ENCODE measurements at places on chromosomes 16 and 17.

- no peak for DNase-seq
Measured at GRCh38 chr17:9818760-9819159, 3.1 kb downstream of the GSG1L2 start.

DNA sequence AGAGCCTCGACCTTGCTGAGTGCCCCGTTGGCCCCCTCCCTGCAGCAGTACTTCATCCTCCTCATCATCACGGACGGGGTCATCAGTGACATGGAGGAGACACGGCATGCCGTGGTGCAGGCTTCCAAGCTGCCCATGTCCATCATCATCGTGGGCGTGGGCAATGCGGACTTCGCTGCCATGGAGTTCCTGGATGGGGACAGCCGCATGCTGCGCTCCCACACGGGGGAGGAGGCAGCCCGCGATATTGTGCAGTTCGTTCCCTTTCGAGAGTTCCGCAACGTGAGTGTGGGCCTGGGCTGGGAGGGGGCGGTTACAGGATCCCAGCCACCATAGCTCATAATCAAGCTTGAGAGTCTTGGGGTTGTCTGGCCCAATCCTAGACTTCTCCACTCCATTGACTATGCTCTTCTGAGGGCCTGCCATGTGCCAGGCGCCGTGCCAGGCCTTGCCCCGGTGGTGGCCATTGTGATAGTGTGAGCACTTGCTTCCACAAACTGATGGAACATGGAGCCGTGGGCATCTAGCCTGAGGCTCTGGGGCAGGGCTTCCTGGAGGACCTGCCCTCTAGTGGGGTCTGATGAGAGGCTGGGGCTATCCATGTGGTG lies 39.7 kb downstream of the PSME3IP1 start:
- no peak for DNase-seq

DNA sequence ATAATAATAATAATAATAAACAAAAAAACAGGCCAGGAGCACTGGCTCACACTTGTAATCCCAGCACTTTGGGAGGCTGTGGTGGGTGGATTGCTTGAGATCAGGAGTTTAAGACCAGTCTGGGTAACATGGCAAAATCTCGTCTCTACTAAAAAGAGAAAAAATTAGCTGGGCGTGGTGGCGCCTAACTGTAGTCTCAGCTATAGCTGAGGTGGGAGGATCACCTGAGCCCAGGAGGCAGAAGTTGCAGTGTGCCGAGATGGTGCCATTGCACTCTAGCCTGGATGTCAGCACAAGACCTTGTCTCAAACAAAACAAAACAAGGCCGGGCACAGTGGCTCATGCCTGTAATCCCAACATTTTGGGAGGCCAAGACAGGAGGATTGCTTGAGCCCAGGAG lies 18.7 kb upstream of the ATP6V0C start:
- DNase-seq = no peak

DNA sequence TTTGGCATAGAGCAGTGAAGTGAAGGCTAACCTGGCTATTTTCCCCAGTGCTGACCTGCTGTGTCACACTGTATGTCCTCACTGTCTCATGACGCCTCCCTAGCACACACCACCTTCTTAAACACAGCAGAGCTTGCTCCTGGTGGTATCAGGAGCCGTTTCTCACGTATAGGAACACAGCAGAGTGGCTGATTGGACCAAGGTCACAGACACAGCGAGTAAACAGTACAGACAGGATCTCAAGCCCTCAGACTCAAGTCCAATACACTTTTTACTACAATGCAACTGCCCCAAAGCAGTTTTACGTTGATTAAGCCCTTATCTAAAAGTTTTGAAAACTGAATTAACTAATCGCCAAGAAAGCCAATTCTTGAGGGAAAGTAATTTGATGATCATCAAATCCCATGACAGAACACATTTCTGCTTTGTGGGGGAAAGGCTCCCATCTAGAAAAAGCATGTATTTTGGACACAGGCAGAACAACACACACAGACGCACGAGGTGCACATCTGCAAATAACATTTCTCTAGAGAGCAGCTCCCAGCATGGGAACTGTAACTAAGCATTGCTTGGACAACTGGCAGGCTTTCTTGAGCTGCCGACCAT lies 15.2 kb downstream of the ARHGAP17 start:
- DNase-seq = peak; percentile 47

DNA sequence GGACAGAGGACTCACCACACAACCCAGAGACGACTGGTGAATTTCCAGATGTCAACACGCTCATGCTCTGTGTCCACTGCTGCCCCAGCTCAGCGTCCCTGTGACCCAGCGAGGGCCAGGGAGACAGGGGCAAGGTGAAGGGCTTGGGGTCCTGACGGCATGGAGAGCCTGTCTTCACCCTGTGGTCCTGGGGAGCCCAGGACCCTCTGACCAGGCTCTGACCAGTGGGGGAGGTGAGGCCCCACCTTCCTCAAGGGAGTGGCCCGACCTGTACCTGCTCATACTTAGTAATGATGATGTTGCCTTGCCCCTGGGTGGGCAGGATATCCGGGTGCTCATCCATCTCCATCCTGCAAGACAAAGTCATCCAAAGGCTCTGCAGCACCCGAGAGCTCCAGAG lies 39.8 kb downstream of the TNFRSF13B start:
- DNase-seq = no peak

GRCh38 chr16:85029981-85030401 lies 2.4 kb downstream of the KIAA0513 start:
- DNase-seq = no peak

- no peak for DNase-seq
Measured at GRCh38 chr17:61806081-61806828, 57.1 kb downstream of the BRIP1 start.

DNA sequence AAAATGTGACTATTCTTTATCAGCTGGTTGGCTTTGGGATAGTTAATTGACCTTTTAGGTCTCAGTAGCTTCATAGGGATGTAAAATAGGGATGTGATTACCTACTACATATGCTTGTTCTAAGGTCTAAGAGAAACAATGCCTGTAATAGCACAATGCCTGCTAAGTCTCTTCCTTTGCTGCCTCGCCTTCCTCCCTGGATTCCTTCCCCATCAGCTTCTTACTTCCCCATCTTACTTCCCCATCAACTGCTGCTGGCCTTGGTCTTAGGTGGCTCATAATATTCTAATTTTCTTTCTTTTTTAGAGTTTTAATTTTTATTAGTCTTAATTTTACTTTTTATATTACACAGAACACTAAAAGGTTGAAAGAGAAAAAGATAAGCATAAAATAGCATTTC lies 59.2 kb upstream of the GOT2 start:
- no peak for DNase-seq

- no peak for DNase-seq
Measured at GRCh38 chr17:70366386-70366785, 197.1 kb downstream of the KCNJ2 start.

GRCh38 chr17:8162233-8162996 lies at the start of gene VAMP2:
Gene VAMP2, minus strand, starts transcription at chr17:8162948. Its CDS starts 69 bp downstream, at chr17:8162879.
- DNase-seq = peak; percentile 71

- no peak for DNase-seq
Measured at GRCh38 chr16:79618692-79619050, 18.1 kb upstream of the MAF start.

DNA sequence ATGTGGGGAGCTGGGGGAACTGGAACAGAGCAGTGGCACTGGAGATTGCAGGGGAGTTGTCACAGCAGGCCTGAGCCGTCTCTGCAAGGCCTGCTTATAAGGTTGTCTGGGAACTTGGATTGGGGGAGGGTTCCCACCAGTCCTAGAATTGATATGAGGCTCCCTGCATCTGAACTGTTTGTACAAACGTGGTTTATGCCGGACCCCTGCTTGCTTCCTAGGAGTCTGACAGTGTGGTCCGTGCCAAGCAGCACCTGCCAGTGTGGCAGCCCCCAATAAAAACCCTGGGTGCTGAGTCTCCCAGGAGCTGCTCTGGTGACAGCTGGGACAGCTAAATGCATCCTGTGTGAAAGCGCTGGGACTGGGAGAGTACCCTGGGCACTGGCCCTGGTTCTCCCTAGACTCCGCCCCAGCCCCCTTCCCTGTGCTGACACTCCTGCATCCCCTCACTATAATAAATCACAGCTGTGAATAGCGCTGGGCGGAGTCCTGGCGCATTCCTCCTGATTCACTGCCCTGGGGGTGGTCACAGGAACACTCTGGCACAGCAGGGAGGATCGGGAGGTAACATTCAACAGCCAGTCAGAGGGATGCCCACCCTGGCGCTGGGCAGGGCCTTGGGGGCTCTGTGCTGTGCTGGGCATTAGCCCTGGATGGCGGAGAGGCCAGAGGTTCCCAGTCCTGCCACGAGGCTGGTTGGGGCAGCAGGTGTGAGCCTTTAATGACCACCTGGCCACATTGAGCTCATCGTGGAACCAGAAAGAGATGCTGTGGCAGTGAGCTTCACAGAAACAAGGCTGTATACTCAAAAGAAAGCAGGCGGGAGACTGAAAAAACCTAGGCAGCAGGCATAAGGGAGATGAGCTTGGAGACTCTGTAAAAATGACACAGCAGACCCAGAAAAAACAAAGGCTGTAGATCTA lies 45.6 kb downstream of the RMI2 start:
- no peak for DNase-seq

GRCh38 chr17:8376271-8377067 lies at the start of gene KRABD2:
Gene KRABD2, minus strand, starts transcription at chr17:8376704.
- DNase-seq = peak; percentile 86

DNA sequence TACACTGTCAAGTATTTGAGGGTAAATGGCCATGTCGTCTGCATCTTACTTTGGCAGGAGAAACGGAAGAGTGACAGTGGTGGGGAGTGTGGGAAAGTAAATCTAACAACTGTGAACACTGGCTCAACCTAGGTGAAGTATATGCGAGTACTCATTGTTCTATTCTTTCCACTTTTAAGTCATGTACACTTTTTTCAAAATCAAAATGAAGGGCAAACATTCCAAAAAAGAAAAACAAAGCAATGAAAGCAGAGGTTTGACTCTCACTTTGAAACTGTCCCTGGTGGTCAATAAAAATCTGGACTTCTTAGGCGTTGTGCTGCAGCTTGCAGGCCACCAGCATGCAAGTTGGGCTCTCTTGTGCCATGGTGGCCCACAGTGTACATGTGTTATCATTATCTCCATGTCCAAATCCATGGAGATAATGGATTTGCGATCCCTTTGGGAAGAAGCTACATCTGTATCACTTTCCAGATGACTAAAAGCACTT lies 32.7 kb downstream of the STAT5B start:
- no peak for DNase-seq

GRCh38 chr16:9264067-9264466 lies 172.6 kb downstream of the HAPSTR1 start:
- no peak for DNase-seq

DNA sequence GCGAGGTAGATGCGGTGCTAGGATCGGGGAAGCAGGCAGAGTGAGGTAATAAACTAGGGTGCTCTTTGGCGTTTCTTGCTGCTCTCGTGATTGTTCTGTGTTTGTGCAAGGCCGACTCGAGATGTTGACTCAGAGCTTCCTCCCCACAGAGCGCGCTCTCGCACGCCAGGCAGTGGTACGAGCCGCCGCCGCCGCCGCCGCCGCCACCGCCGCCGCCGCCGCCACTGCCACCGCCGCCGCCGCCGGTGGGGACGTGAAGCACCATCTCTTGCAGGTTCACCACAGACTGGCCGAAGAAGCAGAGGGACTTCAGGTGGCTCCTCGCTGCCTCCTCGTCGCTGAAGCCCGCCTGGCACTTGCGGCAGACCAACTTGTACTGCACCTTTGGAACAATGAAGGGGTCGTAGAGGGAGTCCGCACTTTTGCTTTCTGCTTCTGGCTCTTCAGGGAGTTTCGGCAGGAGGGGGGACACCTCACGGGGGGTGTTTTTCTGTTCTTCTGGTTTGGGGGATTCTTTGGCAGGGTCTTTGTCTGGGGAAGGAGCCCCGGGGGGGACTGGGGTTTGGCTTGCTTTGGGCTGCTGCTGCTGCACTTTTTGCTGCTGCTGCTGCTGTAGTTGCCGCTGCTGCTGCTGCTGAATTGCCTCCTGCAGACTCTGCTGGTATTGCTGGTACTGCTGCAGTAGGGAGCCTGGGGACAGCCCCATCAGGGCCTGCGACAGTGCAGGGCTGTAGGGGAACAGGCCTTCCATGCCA lies 260.2 kb downstream of the ZFHX3 start:
- peak; percentile 89 for DNase-seq

DNA sequence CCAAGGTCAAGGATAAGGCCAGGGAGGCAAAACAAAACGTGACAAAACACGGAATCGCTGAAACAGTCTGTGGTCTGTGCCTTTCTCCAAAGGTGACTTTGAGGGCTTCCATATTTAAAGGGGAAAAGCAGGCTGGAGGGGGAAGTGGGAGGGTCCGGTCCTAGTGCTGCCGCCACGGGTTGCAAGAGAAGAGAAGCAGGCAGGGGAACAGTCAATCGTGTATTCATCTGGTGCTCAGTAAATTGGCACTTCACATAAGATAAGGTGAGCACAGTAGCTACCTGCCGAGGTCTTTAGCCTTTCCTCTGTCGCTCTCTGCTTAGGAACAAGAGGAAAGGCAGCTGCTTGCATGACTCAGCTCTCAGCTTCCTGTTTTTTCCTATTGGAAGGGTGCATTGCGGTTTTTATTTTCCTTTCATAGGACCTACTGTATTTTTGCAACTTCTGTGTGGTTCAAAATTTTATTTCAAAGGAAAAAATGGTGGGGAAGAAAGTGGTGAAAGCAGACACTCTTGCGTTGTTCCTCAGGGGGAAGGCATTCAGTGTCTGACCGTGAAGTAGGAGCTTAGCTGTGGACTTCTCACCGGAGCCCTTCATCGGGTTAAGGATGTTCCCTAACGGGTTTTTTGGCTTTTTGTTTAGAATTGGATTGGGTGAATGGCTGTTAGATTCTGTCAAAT lies 7.1 kb upstream of the LGALS3BP start:
- peak; percentile 60 for DNase-seq

- DNase-seq = no peak
Measured at GRCh38 chr17:39848600-39848999, 15.5 kb downstream of the IKZF3 start.

DNA sequence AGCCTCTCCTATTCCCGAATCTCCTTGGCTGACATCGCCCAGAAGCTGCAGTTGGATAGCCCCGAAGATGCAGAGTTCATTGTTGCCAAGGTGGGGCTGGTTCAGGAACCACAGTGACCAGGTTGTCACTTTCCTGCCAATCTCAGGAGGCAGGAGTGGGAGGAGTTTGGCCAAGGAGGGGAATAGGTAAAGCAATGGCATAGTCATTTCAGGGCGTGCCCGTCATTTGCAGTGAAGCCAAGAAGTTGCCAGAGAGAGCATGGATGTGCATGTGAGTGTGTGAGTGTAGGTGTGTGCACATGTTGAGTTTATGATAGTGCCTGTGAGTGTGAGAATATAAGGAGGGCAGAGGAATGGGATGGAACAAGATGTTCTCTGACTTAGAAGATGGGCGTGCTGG lies 14.8 kb downstream of the PSMD3 start:
- no peak for DNase-seq

GRCh38 chr17:16430650-16431049 lies 15.3 kb downstream of the TRPV2 start:
- no peak for DNase-seq

DNA sequence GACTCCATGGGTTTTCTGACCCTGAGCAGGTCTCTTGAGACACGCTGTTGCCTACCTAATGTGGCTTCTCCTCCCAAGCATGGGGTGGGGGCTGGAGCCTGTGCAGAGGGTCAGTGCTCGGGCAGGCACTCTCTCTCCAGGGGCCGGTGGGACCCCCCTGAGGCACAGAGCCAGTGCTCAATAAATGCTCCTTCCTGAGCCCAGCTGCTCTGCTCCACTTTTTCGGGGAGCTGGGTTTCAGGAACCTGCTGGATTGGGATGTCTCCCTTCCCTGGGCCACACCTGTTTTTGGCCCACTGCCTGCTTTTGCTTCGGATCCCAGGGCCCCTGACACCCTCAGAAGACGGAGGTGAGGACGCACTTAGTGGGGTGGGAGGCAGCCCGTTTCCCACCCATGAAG lies 1.3 kb upstream of the TRIM65 start:
- no peak for DNase-seq

GRCh38 chr16:7731141-7731540 lies 398.5 kb downstream of the RBFOX1 start:
- no peak for DNase-seq

- DNase-seq = no peak
Measured at GRCh38 chr17:3740611-3741073, 16.9 kb downstream of the HASPIN start.

All from AG10803 (cell line).